Thoracic aorta (tissue), 2 donors: ENCODE measurements at places on chromosomes 16 and 17. TPM values are rescaled to one million over a fixed set of nuclear protein-coding genes. Genes with fewer than 3 reads are reported as not detected.

Gene PPM1E
- not detected for total RNA-seq

Gene SLFN13
- total RNA-seq, result 28.9 TPM

Gene ABCA8
- 42.0 TPM for total RNA-seq

Gene HEATR9
- total RNA-seq, result not detected

Gene POLR3E
- total RNA-seq, result 112 TPM

- peak; percentile 63 for DNase-seq
These were observed 9.2 kb upstream of the TVP23A start for GRCh38 chr16:10827691-10828341.

DNA sequence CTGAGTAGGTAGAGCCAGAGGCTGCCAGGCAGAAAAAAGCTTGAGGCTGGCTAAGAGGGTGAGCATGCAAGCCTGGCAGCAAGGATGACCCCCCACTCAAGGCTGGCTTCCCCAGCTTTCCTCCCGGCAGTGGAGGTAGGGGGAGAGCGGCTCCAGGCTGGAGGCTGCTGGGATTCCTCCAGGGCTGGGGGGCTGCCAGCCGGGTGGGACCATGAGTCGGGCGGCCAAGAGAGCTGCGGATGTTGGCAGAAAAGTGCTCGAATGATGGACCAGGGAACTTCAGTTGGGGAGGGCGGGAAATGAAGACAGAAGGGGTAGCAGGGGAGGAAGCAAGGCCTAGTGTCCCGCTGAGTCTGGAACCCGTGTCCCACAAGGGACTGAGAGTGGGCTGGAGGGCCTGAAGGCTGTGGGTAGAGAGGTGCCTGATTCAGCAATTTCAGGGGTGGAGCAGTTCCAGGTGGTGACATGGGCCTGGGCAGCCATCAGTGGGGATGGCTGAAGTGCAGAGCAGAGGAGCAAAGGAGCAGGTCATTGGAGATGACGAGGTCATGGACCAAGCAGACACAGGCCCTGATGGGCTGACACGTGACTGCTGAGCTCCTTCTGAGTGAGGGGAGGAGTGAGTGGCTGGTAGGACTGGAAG, 20.3 kb downstream of the HSD11B2 start:
- no peak for DNase-seq

- DNase-seq, result no peak
These were observed 211.9 kb downstream of the KATNIP start for GRCh38 chr16:27761816-27762215.

DNA sequence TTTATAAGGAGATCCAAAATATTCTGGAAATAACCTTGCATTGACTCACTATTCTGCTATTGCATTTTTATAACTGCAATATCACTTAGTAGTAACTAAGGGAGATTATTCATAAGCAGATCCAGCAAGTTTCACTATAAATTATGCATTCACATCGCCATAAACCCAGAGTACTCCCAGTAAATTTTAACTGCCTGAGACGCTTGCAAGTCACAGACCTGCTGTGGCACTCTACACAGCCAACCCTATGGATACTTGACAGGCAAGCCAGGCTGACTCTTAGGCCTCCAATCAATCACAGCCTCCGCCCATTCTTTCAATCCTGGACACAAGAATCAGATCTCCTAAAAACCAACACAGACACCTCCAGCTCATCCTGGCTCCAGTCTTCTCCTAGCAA, 28.2 kb downstream of the USP31 start:
- no peak for DNase-seq

DNA sequence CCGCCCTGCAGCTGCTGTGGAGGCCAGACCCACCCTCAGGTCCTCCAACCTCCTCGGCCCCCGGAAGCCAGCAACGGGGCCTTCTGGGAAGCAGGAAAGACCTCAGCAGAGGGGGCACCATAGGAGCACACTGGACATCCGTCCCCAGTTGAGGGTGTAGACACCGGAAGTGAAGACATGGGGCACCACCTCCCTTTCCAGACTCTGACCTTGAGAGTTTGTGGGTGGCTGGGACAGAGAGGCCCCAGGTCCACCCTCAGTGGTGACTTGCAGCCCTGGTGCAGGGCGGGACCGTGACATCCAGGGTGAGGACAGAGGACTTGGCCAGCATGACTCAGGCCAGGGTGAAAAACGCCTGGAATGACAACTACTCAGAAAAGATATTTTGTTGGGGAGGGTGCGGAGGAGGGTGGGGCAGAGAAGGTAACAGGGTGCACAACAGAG, 19.9 kb downstream of the CEP295NL start:
- peak; percentile 81 for DNase-seq

GRCh38 chr16:73572135-73572828, 524.4 kb upstream of the ZFHX3 start:
- DNase-seq, result no peak

DNA sequence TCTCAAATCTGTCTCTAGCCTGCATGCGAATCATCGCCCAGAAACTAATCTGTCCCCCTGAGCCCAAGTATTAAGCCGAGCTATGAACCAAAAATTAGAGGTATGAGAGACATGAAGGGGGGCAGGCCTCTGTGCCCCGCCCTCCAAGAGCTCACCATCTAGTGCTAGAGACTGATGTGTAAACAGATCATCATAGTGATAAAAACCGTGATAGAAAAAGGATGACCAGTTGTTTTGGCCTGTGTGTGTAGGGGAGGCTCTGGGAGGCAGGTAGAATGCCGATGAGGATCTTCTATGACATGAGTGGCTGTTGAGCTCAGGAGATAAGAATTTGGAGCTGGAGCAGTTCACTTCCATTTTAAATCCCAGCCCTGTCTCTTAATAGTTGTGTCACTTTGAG, 89.1 kb upstream of the TBX2 start:
- no peak for DNase-seq

- DNase-seq, result no peak
These were observed 24.5 kb downstream of the PEMT start for GRCh38 chr17:17566896-17567513.

GRCh38 chr17:41965694-41966462, 717 bp upstream of the CNP start:
- no peak for DNase-seq

DNA sequence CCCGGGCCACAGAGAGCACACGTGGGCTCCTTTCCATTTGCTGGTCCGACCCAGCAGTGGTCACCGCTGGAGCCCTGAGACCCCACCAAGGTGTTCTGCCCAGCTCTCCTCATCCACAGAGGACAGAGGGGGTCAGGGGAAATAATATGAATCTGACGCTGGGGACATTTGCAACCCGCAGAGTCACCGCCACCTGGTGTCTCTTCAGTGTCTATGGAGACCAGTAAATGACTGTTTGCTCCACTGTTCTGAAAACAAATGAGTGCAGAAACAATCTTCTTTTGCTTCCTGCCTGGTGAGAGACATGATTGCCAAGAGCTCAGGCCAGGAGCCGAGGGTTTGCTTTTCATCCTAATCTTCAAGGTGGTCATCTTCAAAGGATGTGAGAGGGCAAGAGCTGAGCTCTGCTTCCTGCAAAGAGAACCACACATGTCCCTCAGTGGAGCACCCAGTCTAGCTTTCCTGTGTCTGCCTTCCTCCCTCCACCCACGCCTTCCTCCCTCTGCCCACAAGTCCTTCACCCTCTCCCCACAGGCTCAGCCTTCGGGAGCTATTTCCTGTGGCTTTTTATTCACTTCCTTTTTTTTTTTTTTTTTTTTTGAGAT, 14.7 kb upstream of the KLHDC4 start:
- DNase-seq, result no peak

DNA sequence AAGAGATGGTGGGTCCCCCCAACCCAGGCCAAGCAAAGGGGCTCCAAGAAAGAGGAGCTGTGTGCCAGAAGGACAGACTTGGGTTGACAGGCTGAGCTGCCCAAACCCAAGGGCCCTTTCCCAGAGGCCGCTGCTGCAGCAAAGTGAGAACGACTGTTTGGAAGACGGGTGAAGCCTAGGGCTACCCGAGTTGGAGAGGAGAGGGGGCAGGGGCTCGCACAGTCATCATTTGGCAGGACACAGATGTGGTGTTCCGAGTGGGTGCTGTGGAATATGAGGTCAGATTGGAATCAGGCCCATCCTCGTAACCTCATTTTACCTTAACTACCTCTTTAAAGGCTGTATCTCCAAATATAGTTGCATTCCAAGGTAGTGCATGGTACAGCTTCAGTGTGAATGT, 5.3 kb upstream of the MFAP4 start:
- no peak for DNase-seq

- DNase-seq, result no peak
These were observed 197.9 kb downstream of the HS3ST3B1 start for GRCh38 chr17:14498812-14499211.

DNA sequence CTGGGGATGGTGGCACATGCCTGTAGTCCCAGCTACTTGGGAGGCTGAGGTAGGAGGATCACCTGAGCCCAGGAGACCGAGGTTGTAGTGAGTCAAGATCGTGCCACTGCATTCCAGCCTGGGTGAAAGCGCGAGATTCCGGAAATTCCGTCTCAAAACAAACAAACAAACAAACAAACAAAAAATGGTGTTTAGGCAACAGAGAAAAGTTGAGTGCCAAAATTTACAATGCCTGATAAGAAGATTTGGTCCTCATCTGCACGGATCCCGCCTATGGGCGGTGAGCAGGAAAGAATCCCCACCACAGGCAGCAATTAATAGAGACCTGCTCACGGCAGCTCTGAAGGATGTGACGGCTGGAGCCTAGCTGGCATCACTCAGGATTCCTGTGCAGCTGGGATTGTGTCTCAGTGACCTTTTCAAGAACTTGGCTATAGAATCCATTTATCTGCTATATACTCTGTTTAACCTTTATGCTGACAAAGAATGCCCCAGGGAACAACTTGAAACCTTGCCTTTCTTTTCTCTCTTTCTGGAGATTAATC, 14.0 kb upstream of the TEX2 start:
- no peak for DNase-seq

DNA sequence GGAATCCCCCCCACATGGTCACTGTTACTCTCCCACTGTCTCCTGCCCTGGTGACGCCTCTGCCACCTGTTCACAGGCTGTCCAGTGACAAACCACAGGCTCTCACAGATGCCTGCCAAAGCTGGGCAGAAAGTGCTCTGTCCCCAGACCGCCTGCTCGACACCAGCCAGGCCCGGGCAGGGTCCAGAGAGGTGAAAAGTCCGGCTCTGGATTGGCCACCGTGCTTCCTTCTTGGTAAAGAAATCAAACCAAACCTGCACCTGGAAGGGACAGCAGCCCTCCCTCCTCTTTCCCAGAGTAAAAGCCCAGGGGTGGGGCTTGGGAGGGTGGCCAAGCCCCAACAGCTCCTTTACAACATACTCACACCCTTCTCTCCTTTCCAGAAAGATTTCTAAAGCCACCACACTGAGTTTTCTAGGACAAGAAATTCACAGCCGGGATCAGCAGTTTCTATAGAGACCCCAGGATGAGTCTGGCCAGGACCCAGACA, 6.2 kb downstream of the PCGF2 start:
- no peak for DNase-seq

- DNase-seq, result no peak
These were observed 3.8 kb downstream of the PRSS27 start for GRCh38 chr16:2715966-2716885.
